ENCODE measurements at places on chromosomes 6 and 20.

- DNase-seq, result no peak
Measured at GRCh38 chr20:17456279-17456678, 74.9 kb downstream of the BFSP1 start.

DNA sequence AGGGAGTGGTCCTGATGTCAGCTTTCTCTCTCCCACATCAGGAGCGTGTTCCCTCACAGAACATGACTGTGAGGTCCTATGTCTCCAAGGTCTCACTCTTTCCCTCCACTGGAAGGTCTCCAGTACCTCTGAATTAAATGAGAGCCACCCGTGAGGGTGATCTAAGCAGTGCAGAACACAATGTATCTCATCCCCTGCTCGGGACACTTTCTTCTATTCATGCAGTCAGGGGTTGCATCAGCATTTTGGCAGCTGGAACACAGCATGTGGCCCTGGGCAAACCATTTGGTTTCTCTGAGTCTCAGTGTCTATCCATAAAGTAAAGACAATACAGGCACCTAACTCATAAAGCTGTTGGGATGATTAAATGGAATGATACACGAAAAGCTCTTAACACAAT lies 34.2 kb downstream of the MAFB start:
- DNase-seq, result no peak

GRCh38 chr6:93975159-93975558 lies 555.8 kb upstream of the EPHA7 start:
- DNase-seq, result no peak

- no peak for DNase-seq
Measured at GRCh38 chr6:129795261-129795660, 65.9 kb downstream of the TMEM244 start.

DNA sequence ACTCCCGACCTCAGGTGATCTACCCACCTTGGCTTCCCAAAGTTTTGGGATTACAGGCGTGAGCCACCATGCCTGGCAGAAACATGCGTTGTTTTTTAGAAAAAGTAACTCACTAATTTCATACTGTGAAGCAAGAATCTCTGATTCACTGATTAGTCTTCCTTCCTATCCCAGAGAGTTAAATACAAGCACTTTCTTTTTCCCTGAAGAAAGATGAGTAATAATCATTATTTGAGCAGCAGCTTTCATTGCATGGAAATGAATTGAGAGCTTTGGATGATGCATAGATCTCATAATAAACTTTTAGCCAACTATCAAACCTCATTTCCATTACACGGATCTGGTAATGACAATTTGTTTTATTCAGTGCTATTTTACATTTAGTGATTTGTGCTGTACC lies 892.5 kb upstream of the EYS start:
- DNase-seq, result no peak

DNA sequence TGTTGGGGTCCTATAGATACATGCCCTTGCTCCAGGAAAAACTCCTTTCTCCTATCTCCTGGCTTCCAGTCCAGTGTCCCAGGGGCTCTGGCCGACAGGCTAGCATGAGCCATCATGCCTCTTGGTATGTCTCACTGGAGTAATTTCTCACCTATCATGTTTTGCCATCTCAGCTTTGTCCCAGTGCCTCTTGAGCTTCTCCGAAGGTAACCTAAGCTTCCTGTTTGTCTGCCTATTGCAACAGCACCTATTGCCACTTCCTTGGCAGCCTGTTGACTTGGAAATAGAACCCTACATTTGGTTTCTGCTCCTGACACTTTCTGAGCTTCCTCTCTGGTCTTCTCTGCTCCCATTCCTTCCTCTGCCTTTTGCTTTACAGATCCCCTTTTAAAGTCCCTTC lies 197.7 kb downstream of the KCNQ5 start:
- DNase-seq, result peak; percentile 70

All from T47D (cell line).